Right renal pelvis (tissue), 4 donors: ENCODE measurements at places on chromosomes 16 and 17.

DNA sequence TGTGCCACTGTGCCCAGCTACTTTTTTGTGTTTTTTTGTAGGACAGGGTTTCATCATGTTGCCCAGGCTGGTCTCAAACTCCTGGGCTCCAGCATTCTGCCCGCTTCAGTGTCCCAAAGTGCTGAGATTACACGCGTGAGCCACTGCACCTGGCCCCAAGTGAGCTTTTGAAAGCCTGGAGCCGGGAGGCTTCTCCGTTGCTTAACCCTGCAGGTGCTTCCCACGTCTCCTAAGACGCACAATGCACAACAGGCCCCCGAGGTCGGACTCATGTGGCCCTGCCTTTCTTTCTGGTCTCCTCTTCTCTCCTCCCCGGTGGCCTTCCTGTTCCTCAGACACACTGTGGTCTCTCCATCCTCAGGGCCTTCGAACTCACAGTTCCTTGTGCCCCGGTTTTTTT lies 12.5 kb downstream of the RABEP2 start:
- no peak for DNase-seq

DNA sequence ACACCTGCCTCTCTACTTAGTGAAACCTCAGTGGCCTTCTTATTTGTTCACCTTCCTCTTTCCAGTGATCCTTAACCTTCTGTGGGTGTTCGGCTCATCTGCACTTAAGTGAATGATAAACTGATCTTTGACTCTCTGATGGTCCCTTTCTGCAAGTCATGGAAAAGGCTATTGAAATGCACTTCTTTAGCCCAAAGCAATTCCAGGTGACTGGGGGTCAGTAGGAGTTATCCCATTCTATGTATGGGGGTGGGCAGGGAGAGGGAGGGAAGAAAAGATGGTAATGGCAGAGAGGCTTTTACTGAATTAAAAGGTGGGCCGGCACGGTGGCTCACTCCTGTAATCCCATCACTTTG lies 170.8 kb downstream of the RGS9 start:
- no peak for DNase-seq

DNA sequence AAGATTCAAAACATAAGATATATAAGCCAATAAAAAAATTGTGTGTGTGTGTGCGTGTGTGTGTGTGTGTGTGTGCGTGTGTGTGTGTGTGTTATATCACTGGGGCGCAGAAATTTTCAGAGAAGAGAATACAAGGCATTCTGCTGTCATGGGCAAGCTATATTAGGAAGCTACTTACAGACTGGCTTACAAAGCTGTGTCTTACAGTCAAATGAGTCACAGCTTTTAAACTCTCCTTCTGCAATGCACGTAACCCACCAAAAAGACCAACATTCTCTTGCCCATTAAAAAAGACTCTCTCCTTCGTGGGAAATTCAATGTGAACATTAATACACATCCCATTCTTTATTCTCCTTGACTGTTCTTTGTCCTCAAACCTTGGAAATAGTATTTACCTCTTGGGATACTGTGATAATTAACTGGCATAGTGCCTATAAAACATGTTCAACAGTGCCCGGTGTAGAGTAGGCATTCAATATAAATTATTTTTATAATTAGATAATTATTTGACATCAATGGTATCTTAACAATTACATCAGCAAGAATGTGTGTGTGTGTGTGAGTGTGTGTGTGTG lies 860.4 kb upstream of the SOX9 start:
- DNase-seq, result no peak

DNA sequence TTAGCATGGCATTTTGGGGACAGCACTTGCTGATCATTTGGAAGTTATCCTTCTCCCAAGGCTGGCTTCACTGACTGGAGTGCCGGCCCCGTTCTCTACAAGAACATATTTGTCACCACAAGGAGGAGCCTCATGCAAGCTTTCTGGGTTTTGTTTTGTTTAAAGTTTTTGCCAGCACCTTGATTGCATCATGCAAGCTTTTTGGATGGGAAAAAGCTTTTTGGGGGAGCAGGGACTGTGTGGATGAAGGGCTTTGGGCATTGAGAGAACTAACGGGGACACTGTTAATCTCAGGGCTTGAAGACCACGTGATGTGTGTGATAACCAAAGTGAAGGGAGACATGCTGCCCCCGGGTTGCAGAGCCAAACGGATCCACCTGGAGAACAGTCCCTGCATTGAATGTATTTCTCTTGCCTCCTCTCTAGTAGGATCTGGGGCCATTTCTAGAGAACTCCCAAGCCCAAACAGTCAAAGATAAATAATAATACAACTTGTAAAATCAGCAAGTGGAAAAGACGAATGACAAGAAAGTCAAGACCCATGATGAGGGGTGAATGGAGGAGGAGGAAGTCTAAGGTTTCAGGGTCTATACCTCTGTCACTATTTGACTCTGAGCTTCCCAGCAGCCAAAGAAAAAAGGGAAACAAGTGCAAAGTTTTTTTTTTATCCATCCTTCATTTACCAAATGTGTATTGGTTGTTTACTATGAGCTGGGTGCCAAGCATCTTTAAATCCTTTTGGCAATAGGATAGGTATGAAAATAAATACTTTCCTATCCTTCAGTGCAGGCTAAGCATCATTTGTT lies 17.2 kb downstream of the TMEM114 start:
- no peak for DNase-seq

DNA sequence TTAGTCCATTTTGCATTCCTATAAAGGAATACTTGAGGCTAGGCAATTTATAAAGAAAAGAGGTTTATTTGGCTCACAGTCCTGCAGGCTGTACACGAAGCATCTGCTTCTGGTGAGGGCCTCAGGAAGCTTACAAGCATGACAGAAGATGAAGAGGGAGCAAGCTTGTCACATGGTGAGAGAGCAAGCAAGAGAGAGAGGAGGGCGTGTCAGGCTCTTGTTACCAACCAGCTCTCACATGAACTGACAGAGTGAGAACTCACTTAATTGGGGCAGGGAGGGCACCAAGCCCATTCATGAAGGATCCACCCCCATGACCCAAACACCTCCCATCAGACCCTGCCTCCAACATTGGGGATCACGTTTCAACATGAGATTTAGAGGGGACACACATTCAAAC lies 1.6 kb downstream of the CHCT1 start:
- no peak for DNase-seq

- no peak for DNase-seq
Observed at GRCh38 chr17:66739553-66739952, 95.4 kb upstream of the CACNG5 start.

DNA sequence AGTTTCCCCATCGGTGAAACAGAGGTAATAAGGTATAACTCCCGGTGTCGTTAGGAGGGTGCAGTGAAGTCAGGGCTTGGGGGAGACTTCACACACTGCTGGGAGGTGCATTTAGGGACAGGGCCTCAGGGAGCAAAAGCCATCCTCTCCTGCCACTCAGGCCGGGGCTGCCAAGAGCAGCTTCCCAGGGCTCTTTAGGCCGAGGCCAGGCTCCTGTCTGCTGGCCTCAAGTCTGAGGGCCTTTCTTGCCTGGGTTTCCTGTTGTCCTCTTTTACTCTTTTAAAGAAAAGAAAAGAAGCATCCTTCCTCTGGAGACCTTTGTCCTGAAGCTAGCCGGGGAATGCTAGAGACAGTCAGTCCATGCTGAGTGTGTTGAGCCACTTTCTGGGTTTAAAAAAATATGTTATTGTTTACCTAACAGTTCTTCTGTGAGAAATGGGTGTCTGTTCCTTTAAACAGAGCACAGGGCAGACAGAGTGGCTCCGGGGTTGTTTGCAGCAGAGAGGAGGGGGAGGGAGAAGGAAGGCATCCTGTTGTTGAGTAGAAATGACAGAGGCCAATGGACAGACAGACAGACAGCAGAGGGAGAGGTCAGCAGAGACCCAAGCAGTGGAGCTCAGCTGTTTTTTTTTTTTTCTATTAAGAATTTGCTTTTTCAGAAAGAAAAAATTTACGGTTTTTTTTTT lies 79.1 kb downstream of the C17orf67 start:
- no peak for DNase-seq

GRCh38 chr16:85908444-85908843 lies 9.5 kb downstream of the IRF8 start:
- no peak for DNase-seq

DNA sequence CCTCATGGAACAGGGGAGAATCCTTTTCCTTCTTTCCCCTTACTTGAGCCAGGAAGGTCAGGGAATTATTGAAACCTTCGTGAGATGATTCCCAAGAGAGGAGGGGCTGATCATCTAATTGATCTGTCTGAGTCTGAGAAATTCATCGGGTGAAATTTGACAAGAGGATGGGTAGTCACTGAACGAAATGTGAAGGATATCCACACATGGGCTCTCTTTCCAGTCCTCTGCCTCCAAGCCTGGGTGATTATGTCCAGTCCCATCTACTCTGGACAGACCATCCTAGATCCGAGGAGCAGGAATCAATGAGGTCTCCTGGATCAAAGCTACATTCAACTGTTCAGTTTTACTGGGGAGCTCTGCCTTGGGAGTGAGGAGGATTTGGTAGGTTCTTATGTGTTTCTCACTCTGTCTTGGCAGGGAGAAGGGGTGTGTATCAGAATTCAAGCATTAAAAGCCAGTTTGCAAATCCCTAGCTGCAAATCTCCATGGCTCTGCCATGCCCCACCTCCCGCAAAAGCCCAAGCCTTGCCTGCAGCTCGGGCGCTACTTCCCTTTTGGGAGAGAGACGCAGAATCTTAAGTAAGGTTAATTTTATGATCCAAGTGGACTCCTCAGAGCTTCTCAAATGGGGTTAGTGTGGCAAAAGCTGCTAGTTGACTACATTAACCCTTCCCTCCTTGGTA lies 47.1 kb upstream of the TEKT3 start:
- DNase-seq, result no peak

DNA sequence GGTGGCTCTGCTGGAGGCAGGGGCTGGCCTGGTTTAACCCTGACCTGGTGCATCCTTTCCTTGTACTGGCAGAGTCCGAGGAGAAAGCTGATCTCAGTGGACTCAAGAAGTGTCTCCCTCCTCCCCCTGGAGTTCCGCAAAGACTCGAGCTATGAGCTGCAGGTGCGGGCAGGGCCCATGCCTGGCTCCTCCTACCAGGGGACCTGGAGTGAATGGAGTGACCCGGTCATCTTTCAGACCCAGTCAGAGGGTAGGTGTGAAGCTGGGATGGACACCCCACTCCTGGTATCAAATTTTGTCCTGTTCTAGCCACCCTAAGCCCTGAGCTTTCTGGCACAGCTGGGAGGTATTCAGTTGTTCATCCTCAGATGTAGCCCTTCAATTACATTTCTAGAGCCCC lies 42.5 kb downstream of the IL21R start:
- no peak for DNase-seq

GRCh38 chr16:56355221-56355620 lies 70.1 kb downstream of the AMFR start:
- no peak for DNase-seq
